ENCODE measurements at places on chromosomes 2 and 18.

- no peak for DNase-seq
Observed at GRCh38 chr2:170975943-170976270, 46.9 kb downstream of the GORASP2 start.

DNA sequence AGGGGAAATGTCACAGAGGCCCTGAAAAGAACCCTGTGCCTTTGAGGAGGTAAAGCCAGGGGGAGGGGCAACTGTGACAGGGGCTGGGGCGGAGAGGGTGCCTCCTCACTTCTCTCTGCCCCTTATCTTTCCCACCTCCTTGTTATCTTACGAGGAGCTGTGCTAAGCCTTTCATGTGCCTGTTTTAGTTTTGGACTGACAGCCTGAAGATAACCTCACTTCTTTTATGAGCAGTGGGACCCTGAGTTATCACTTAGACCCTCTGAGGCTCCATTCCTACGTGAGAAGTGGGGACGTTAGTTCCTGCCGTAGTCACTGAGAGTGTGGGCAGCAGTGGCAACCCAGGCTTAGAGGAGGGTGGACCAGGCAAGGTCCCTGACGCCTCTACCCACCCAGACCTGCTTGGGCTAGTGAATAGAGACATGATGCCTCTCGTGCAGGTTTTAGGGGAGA lies 39.5 kb upstream of the LBH start:
- DNase-seq, result peak; percentile 41

DNA sequence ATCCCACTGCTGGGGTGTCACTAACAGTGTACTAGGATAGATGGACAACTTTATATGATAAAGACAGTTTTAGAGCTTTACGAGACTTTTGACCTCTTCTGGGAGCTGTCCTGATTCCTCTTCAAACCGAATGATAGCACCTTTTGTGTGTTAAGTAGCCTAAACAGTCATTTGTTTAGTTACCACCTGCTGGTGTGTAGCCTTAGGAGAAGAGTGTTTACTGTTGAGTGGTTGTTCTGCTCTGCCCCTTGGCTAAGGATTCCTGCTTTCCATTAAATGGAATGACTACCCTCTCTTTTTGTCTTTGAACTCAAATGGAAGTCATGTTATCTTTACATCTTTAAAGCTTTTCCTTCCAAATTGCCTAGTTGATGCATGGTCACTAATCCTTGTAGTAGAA lies 28.0 kb upstream of the MGAT5 start:
- DNase-seq, result no peak

GRCh38 chr2:189676471-189676870 lies 2.0 kb downstream of the ANKAR start:
- no peak for DNase-seq

GRCh38 chr2:182628916-182629315 lies 87.1 kb upstream of the DNAJC10 start:
- no peak for DNase-seq

- DNase-seq, result peak; percentile 93
Observed at GRCh38 chr18:55321265-55322177, 266.5 kb downstream of the TCF4 start.

GRCh38 chr2:236685361-236685760 lies 115.7 kb downstream of the ACKR3 start:
- DNase-seq, result no peak

GRCh38 chr2:241064008-241064801 lies 37.9 kb downstream of the MTERF4 start:
- no peak for DNase-seq

GRCh38 chr18:70672581-70672980 lies 383.7 kb downstream of the SOCS6 start:
- DNase-seq, result no peak

- DNase-seq, result peak; percentile 23
Observed at GRCh38 chr2:75705921-75706320, 4.8 kb downstream of the GCFC2 start.

DNA sequence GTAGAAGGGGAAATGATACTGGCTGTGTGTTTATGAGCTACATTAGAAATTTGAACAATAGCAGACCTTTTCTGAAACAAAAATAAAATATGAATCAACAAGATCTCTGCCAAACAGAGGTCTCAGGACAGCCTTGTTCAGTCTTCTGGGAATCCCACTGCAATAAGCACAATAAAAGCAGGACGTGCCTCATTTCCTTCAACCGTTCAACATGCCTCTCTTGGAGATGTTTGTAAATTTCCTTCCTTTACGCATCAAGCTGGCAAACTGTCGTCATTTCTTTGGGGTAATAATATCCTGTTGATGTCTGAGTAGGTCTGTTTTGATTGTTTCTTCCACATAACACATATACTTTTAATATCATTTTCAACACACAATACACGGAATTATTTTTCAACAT lies 77.2 kb downstream of the TCF4 start:
- peak; percentile 63 for DNase-seq

DNA sequence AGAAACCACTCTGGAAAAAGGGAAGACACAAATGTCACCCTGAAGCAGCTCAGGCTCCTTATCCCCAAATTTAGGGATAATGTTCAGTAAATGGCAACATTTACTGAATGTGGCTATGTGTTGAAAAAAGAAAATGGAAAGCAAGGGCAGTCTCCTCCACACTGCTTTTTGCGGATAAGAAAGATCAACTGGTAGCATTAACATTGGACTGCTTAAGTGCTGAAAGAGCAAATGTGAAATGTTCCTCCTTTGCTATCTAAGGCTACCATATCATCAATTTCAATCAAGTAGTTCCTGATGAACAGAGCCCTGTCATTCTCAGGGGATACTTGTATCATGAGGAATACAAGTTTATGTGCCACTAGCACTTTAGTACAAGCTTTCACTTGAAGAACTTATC lies 12.5 kb downstream of the FBXO11 start:
- DNase-seq, result no peak

GRCh38 chr2:38578832-38579231 lies 23.9 kb downstream of the HNRNPLL start:
- DNase-seq, result no peak

- DNase-seq, result peak; percentile 77
Observed at GRCh38 chr2:162126111-162126519, 25.9 kb downstream of the GCG start.

DNA sequence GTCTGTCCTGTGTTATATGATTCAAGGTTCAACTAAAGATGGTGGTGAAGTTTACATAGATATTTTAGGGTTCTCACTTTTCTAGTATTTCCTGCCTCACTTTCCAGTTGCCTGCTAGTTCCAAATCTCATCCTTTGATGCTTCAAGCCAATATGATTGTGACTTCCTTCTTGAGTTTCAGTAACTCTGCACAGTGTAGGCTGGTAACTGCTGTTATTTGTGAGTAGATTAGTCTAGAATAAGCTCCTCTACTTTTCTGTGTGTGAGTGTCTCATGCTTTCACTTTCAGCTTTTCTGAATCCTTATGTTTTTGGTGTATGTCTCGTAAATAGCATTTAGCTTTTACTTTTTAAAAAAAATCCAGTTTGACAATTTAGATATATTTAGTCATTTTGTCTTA lies 42.6 kb downstream of the GALNT1 start:
- DNase-seq, result no peak

- DNase-seq, result no peak
Observed at GRCh38 chr18:64179556-64180080, 30.7 kb upstream of the LINC00305 start.

DNA sequence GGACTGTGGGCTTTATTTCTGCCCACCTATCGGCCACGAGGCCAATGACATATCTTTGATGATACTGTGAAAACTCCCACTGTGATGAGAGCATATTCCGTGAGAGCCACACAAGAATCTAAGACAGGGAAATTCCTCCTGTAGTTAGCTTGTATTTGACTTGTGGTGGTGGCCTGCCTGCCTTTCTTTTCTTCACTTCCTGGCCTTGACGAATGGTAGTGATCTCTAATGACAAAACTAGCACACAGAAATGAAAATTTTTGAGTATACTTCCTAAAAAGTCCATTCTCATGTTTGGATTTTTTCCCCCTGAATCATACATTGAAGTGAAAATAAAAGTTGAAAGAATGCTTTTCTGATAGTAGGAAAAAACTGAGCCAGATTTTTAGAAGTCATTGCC lies 94.4 kb downstream of the MGAT5 start:
- no peak for DNase-seq

GRCh38 chr2:240573071-240573515 lies 4.8 kb downstream of the RNPEPL1 start:
- no peak for DNase-seq

DNA sequence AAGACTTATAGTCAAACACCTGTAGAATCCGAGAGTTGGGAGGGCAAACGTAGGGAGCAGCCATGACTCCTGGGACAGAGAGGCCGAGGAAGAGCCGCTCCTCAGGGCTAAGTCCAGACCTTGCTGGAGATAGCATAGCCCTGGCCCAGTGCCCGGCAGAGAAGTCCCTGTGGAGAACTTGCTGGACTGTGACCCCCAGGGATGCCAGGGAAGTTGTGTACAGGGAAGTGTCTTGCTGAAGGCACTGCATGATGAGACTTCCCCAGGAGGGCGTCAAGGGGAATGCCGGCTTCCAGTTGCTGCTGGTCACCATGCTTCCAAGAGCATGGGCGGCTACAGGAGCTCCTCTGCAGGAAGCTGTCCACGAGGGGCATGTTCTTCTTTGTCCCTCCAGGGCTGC lies 8.6 kb upstream of the CNDP1 start:
- no peak for DNase-seq

DNA sequence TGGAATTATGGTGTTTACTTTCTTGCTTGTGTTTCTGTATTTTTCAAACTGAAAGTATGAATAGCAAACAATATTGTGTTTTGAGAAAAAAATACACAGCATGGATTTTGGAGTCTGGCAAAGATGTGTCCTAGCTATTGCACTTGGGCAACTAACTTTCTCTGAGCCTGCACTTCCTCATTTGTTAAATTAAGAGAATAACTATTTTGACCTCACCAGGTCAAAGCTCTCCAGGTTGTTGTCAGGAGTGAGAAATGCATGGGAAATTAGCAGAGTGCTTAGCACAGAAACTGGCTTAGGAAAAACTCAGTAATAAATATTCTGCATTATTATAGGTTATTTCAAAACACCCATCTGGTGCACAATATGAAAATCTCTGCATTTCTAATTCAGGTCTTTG lies 28.2 kb downstream of the LYPD1 start:
- no peak for DNase-seq

DNA sequence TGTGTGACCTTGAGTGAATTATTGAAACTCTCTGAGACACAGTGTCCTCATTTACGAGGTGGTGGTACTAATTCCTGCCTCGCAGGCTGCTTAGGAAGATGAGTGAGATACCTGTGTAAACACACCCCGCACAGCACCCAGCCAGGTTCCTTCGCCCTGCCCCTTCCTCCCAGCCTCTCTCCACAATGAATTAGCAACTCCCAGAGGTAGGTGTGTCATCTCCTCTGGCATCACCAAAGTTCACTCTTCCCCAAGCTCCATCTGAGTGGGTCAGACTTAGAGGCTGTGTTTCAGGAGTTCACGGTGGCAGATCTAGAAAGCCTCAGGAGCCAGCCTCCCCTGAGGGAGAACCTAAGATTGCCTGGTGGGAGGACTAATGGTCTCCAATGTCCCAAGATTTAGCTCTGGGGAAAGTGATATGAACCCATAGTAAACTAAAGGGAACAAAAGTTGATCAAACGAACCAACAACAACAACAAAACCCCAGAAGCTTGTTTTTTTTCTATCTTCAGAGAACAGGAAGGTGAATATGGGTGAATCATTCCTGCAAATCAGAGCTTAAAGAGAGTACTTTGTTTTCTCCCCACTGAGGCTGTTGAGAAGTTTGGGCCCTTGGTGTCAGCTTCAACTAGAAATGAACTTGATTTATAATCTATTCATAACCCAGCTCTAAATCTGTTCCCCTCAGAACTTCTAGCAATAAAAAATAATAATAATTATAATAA lies 44.4 kb upstream of the NRP2 start:
- DNase-seq, result no peak

DNA sequence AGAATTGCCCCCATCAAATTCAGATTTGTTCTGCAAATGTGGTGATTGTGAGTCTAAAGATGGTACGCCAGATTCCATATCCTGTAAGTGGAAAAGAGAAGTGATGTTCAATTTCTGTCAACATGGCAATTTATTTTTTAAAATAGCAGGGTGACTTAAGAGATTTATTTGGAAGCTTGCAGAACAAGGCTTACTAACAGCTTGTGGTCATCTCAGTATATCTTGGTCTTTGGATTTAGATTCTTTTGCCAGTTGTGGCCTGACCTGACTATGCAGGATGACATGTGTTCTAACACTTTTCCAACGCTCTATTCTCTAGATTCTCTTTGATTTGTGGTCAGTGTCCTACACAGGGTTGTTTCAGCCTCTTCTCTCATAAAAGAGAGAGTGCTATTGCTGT lies 74.4 kb downstream of the MAP3K20 start:
- no peak for DNase-seq

DNA sequence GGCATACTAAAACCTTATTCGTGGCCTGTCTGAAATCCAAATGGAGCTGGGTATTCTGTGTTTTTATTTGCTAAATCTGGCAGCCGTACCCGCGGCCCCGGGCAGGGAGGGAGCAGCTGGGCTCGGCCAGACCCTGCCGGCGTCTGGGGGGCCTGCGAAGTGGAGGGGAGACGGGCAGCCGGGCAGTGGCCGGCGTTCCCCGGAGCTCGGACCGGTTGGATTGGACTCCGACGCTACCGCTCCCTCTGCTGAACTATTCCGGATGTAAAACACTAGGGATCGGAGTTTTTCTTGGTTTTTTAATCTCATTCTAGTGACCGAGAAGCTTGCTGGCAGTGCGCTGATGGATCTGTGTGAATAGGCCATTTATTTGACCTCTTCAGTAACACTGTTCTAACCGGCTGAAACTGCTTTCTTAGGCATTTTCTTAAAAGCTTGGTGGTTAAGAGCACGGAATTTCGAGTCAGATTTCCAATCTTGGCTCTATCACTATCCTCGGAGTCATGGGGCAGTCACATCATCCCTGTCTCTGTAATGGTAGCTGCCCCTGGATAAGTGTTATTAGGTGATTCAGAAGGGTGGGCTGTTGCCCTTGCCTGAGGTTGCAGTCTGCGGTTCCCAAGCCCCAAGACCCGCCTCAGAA lies 694 bp downstream of the UNC50 start:
- DNase-seq, result peak; percentile 35

DNA sequence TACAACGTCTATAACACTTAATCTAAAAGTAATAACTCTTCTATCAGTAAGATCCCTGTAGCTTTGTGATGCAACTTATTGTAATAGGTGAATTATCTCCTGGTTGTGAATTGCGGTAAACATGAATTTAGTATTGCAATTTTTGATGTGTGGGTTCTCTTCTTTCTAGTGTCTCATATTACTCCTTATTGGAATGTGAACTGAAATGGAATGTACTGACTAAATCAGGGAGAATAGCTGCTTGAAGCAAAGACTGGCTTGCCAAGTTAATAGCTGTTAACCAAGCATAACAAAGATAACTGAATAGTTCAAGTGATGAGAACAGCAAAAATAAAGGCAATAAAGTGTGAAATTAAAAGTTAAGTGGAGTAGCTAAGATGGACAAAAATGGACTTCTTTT lies 60.5 kb upstream of the TFPI start:
- DNase-seq, result no peak

- peak; percentile 27 for DNase-seq
Observed at GRCh38 chr2:214810671-214811070, 1.2 kb upstream of the BARD1 start.

- no peak for DNase-seq
Observed at GRCh38 chr2:40513201-40513600, 61.3 kb upstream of the SLC8A1 start.

- DNase-seq, result peak; percentile 46
Observed at GRCh38 chr2:137333386-137334165, 568.2 kb downstream of the THSD7B start.

GRCh38 chr2:39470580-39470979 lies 33.5 kb upstream of the MAP4K3 start:
- no peak for DNase-seq
